CD4-positive, alpha-beta T cell treated with Interleukin-6 for 4 hours (primary cell): ENCODE measurements at places on chromosomes 1 and 21.

DNA sequence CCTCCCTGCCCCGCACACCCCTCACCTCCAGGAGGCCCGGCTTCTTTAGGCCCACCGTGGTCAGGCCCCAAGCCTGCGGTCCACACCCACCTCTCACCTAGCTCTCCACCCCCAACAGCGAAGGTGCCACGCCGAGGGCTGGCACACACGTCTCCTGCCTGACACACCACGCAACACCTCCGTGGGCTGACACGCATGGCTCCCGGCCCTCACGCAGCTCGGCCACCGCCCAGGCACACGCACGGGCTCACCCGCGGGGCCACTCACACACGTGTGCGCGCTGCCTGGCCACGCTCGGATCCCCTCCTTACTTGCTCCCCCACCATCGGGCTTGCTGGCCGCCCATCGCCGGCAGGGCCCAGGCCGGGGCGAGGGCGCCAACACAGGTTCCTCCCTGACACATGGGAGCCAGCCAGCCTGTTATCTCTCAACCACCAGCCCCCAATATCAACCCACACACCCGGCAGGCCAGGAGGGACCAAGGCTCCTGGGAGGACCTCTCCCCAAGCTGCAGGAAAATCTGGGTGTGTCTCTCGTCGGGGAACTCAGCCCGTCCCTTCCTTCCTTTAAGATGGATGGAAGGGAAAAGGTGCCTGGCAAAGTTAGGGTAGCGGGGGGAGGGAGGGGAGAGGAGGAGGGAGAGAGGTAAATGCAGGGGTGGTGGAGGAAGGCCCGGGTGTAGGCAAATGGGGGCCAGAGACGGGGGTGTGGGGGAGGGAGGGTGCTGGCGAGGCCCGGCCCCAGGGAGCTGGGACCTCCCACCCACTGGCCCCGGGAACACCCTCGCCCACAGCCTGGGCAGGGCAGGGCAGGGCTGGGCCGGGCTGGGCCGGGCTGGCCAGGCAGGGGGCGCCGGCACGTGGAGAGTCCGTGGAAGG lies 546 bp downstream of the ELOVL1 start:
- peak; percentile 36 for DNase-seq

DNA sequence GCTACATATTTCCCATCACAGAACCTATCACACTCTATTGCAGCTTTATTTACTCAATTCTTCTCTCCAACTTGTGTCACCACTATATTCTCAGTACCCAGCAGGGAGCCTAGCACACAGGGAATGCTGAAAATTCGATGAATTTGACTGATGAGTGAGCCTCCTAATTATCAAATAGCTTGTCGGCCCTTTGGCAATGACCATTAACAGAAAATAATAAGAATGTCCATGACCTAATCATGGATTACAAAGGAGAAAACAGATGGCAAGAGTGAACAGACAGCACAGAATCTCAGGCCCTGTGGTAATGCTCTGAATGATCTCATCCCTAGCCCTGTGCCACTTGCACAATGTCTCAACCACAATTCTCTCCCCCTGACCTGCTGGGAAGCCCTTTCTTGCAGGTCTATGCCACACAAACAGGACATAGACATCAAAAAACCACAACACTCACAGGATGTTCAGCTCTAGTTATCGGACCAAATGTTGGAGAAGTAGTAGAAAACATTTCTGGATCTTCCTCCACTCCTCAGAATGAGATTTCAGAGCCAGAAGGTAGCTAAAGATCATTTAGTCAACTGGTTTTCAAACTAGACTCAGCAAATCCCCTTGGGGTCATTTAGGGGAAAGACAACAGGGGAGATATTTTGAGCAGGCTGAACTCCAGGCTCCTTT lies 68.4 kb downstream of the LUZP1 start:
- DNase-seq = peak; percentile 58

GRCh38 chr1:201838381-201838780 lies 9.4 kb downstream of the IPO9 start:
- DNase-seq = no peak

GRCh38 chr1:27144920-27145661 lies 9.8 kb downstream of the SLC9A1 start:
- no peak for DNase-seq

- no peak for DNase-seq
Measured at GRCh38 chr1:89705901-89706699, 73.2 kb downstream of the LRRC8C start.

GRCh38 chr1:101259744-101260148 lies 22.9 kb downstream of the S1PR1 start:
- no peak for DNase-seq

- DNase-seq = no peak
Measured at GRCh38 chr1:175434283-175434860, 241.8 kb upstream of the KIAA0040 start.

- no peak for DNase-seq
Measured at GRCh38 chr1:116958110-116958509, 43.5 kb upstream of the CD101 start.

DNA sequence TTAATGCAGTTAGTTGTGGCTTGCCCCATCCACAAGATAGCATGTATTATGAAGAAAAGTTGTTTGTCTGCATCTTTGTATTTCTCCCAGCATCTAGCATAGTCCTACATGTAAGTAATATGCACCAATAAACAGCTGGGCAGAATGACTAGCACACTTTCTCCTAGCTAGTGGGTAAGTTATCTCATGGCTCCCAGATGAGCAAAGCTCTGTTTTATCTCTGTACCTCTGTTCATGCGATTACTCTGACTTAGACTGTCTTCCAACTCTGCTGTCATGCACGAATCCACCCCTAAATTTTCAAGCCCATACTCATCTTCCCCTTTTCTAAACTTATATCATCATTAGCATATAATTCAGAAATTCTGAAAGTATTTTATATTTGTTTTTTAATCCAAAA lies 37.5 kb upstream of the KCTD3 start:
- no peak for DNase-seq

DNA sequence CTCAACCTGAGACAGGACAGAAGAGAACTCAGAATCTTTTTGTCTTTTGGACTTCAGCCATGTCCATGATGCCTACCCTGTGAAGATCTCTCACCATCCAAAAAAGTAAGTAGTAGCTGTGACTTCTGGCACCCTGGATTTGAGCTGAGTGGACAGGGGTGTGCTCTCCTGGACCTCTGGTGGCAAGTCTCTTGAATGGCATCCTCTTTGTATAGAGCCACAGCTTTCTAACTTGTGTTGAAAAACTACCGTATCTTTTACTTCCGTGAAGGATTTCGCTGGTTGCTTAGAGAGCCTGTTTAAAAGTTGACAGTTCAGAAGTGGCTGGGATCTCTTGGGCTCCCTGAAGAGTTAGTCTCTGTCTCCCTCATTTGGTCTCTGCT lies 1.8 kb downstream of the MFN2 start:
- DNase-seq = no peak

DNA sequence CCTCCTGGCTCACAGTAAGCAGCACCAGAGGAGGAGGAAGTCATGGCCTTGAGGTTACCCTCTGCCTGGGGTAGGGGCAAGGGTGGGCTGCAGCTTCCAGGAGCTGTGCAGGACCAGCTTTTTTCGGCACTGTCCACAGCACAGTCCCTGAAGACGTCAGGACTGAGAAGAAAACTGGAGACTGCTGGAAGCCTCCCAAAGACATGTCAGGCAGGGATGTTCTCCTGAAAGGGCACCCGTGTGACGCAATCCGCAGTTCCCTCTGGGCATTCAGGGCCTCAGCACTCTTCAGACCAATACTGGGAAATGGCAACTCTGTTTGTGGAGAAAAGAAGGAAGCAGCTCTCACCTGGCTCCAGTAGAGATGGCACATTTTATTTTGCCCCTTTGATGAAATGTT lies 64.8 kb upstream of the TENT5C start:
- no peak for DNase-seq

DNA sequence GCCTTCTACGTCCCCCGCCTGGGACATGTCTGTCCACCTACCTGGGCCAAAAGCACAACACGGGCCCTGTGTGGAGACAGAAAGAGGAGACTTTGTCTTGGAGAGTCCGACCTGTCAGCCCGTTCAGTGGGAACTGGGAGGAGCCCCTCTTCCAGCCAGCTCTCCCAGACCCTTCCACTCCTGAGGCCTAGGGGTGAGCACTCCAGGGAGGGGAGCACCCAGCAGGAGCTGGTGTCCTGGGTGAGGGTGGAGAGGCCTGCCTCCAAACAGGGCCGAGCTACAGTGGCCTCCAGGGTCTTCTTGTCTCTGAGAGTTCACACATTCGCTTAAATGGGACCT lies 546 bp downstream of the SPOCD1 start:
- DNase-seq = no peak

- DNase-seq = no peak
Measured at GRCh38 chr1:30225357-30225756, 498.0 kb downstream of the MATN1 start.

DNA sequence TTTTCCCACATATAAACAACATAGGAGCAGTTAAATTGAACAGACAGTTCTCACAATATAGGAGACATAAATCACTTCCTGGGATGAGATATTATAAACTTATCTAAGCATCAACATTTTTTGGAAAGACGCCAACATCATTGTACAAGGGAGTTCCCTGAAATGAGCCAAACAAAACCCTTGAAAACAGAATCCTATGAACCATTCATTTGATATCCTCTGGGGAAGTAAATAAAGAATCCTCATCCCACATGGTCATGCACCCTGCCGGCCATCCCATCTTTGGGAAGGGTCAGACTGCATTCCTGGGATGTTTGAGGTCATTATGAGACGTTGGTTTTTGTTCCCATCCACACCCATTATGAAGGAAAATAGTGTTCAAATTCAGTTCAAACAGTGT lies 111.8 kb upstream of the USP25 start:
- no peak for DNase-seq

DNA sequence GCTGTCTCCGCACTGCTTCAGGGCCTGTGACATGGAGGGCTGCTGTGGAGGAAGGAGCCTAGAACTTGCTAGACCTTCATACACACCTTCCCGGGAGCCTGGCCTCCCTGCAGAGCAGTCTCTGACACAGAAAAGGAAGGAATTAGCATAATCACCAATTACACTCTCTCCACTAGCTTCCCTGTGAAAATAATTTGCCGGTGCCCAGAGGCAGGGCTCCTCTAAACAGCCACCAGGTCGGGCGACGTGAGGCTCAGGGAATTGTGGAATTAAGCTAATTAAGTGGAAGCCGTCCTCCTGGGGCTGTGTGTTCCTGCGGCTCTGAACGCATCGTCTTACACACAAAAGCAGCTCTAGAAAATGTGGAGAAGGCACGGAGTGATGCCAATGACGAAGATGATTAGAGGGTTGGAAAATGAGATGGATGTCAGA lies 82.6 kb downstream of the NENF start:
- DNase-seq = no peak

- no peak for DNase-seq
Measured at GRCh38 chr1:21843208-21843607, 31.1 kb downstream of the LDLRAD2 start.

GRCh38 chr1:76281306-76281705 lies 206.8 kb downstream of the ST6GALNAC3 start:
- no peak for DNase-seq
